ENCODE measurements at places on chromosomes 16 and 17.

GRCh38 chr17:16215965-16216316, 607 bp upstream of the NCOR1 start:
- DNase-seq: no peak

DNA sequence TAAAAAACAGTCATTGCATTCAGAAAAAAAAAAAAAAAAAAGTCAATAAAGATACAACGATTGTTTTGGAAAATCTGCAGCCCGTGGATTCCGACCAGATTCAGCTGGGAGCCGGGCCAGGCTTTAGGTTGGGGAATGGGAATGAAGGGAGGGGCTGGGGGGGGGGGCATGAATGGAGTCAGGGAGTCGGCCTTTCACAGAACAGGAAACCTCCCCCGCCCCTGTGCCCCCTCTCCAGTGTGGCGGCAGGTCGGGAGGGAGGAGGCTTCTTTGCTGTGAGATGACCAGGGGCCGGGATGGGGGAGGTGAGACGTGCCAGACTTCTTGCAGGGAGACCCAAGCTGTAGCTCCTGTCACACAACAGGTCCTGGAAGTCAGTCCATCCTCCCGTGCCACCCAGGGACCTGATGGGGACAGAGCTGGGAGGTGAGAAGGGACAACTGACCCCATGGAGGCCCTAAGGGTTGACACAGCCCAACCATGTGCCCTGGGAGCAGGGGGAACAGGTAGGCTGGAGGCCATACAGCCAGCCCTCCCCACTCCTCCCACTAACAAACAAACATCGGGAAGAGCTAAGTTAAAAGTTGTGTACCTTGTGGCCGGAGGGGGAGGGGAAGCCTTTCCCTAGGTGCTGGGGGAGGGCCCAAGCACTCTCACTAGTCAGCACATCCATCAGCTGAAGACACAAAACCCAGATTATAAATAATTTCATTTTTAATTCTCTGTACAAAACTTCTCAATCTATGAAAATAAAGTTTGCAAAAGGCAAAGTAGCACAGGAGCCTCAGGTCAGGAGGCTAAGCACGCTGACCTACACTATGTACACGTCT, 25.2 kb downstream of the SREBF1 start:
- DNase-seq: no peak

DNA sequence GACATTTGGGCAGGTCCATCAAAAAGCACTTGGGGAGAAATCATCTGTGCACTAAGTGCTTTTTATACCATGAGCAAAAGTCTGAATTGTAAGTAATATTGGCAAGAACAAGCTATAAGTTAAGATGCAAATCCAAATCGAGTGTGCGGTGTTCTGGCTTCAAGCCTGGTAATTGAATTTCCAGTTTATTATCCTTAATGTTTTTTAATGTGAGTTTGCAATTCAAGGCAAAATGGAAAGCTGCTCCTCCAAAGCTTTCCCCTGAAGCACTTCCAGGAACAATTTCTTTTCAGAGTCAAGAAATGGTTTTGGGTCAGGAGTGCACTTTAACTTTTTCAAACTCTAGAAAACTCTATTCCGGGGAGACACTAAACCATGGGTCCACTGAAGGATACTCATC, 445.7 kb downstream of the TOX3 start:
- DNase-seq: no peak

GRCh38 chr17:76885894-76886290, 17.7 kb downstream of the MGAT5B start:
- DNase-seq: no peak

DNA sequence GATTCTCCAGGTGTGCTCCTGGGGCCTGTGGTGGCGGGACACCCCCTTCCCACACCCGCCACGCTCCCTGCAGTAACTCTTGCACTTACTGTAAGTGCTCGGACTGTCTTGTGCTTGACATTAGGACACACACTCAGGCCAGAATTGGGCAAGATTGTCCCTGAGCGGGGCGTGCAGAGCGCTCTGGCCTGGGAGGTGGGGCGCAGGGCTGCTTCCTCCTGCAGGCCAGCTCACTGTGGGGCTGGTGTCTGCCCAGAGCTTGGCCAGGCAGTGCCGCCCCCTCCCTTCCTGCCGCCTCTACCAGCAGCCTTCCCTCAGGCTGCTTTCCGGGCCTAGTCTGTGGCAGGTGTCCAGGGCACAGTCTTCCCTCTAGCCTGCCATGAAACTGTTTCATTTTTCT, 6.1 kb upstream of the ATP6V0C start:
- DNase-seq: no peak

DNA sequence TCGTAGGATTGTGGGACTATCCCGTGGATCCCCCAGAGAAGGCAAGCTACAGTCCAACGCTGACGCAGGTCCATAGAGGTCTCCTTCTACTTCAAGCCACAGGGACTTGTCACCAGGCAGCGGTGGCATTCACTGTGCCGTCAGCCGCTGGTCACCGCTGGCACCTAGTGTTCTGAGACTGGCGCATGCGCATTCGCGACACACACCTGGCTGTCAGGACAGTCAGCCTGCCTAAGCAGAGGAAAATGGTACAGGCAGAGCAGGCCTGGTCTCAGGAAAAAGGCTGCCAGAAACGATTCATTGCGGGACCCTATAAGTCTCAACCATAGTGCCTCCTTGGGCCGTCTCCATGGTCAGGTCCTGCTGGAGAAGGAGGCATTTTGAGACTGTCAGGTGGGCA, 138.0 kb upstream of the WSB1 start:
- DNase-seq: no peak

DNA sequence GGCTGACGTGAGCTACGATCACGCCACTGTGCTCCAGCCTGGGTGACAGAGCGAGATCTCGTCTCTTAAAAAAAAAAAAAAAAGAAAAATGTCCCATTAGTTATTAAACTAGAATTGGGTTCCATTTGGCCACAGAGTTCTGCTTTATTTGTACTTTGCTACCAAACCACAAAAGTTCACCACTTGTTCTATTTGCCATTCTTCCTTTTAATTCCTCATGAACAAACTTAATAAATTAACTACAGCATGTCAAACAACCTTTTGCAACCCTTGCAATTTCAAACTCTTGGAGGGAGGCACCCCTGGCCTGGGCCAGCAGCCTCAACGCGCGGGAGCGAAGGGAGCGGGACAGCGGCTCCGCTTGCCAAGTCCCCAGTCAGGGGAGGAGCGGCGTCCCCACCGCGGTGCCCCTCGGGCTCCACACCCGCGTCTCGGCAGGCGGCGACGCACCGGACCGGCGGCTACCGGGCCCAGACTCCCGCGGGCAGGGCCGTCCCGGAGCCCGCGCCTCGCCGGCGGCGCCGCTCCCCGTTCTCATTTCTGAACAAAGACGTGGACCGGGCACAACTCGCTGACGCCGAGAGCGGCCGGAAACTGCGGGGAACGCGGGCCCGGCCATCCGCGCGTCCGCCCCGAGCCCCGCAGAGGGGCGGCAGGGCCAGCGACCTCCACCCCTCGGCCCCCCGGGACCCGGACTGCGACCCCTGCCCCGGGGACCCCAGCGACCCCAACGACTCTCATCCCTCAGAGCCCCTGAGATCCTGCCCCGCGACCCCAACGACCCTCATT, 775 bp downstream of the CYTH1 start:
- DNase-seq: no peak

DNA sequence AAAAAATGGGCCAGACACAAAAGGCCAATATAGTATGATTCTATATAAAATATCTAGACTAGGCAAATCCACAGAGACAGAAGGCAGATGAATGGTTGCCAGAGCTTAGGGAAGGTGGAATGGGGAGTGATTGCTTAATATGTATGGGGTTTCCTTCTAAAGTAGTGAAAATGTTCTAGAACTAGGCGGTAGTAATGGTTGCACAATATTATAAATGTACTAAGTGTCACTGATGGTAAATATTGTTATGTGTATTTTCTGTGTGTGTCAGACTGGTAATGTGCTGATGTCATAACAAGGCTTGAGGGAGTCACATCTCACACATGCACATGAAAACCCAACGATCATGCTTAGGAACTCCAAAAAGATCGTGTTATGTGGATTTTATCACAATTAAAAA, 106.9 kb upstream of the SIAH1 start:
- no peak for DNase-seq

DNA sequence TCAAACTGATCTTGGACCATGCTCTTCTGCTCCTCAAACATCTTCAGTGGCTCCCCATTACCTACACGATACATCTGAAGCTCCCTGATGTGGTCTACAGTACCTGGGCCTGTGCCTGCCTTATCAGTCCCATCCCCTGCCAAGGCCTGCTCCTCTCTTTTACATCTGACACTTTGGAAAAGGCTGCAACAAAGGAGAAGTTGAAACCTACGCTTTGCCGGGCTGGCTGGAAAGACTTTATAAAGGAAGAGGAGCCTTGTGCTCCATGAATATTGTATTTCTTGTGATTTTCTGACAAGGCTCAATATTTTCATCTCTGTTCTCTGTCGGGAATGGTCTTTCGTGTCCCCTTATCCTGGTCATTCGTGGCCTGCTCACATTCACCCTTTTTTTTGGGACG, 132.5 kb downstream of the XYLT1 start:
- no peak for DNase-seq

All from AG08395 (cell line).